ENCODE measurements at places on chromosomes 2 and 18.

GRCh38 chr2:64598226-64598625 is 55.5 kb downstream of the SERTAD2 start:
- no peak overlapping the region for H3K27ac ChIP-seq
- H3K4me1 ChIP-seq, result no peaks in the 10 kb centered on the region
- no peaks in the 10 kb centered on the region for H3K27me3 ChIP-seq
- no peaks in the 10 kb centered on the region for H3K36me3 ChIP-seq

DNA sequence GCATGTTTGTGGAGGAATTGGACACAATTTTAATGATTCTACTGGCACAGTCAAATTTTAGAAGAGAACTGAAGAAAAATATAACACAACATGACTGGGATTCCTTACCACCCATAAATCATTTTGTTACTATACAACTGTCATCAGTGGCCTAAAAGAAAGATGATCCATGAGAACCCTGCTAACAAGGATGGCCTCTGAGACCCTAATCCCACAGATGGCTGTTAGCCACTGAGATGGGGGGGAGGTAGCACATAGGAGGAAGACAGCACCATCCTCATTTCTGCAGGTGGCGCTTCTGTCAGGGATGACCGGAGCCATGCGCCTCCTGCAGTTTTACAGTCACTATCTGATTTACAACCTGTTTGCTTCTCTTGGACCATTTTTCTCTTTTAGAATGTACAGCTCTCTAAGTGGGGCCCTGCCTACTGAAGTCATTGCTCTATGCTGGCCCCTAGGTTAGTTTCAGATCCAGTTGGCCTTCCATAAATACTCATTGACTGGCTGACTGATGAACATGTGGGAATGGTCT is 279.8 kb downstream of the NAPG start:
- no peak for DNase-seq
- H3K36me3 ChIP-seq, result no peaks in the 10 kb centered on the region
- no peaks in the 10 kb centered on the region for H3K4me1 ChIP-seq
- H3K27ac ChIP-seq, result no peak overlapping the region

GRCh38 chr2:151862700-151863099 is 34.5 kb upstream of the ARL5A start:
- DNase-seq, result no peak
- no peaks in the 10 kb centered on the region for H3K27me3 ChIP-seq
- H3K36me3 ChIP-seq, result no peaks in the 10 kb centered on the region
- no peak overlapping the region for H3K4me3 ChIP-seq
- no peak overlapping the region for H3K27ac ChIP-seq
- no peaks in the 10 kb centered on the region for H3K4me1 ChIP-seq

DNA sequence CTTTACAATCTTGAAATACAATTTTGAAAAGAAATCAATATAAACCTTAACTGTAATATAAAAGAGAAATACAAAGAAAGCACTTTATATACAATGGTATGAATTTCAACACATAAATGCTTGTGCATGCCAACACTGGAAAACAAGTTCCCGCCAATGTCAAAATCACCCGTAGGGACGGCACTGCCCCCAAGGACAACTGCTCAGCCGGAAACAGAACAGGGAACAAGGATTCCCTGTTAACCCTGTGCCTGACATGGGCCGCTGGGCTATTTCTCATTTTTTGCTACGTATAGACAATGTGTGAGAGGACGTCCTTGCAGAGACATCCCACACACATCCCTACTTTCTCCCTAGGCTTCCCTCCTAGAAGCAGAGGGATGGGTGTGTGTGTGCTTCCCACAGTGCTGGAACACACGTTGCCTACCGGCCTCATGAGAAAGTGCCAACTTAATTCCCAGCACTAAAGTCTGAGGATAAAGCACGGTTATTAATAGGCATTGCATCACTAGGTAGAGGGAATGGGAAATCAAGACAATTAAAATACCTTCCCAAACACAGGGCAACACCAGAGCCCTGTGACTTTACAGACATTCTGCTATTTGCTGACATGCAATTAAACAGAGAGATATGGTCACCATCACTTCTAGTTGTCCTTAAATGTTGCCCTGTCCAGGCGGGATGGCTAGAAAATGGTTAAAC is 14.4 kb downstream of the AFG3L2 start:
- H3K27ac ChIP-seq, result no peak overlapping the region
- no peaks in the 10 kb centered on the region for H3K36me3 ChIP-seq
- H3K4me1 ChIP-seq, result peaks cover 2% of the 10 kb centered on the region
- H3K27me3 ChIP-seq, result no peaks in the 10 kb centered on the region
- no peak overlapping the region for H3K4me3 ChIP-seq

- no peaks in the 10 kb centered on the region for H3K27me3 ChIP-seq
- no peak overlapping the region for H3K4me3 ChIP-seq
- no peak for DNase-seq
- H3K27ac ChIP-seq, result no peak overlapping the region
- no peaks in the 10 kb centered on the region for H3K4me1 ChIP-seq
Measured at GRCh38 chr2:104572834-104573233, 281.1 kb upstream of the POU3F3 start.

DNA sequence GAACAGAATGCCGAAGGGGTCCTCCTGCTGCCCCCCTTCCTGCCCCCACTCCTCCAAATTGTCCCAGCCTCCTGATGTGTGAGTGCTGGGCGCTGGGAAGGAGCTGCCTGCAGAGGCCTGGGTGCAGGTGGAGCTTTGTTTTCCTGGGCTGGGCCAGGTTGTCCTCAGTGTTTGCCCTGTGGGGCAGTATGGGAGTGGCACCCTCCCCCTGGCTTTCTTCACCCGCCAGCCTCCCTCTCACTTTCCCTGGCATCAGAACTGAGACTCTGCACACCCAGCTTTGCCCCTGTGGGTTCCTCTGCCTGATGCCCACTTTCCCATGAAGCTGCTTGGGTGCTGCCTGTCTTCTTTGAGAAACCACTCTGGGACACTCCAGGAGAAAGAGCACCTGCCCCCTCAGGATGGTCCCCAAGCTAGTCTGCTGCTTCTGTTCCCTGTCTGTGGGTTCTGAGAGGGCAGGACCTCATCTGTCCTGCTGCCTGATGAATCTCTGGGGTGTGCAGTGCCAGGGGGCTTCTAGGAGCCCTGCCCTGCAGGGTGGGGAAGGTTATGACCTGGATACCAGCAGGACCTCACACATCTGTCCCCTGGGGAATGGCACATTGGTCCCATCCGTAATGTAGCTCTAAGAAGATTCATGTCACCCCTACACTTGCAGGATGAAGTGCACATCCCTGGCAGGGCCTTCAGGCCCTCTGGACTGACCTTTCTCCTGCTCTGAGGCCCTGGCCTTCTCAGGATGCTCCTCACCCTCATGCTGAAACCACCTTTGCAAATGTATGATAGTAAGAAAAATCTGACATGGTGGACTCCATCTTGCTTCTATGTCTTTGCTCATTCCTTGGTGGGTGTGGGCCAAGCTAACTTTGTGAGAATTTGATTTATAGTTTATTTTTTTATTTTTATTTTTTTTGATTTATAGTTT is 146.8 kb upstream of the HS6ST1 start:
- H3K4me3 ChIP-seq, result no peak overlapping the region
- H3K27me3 ChIP-seq, result no peaks in the 10 kb centered on the region

GRCh38 chr2:181992776-181993175 is 7.1 kb downstream of the PPP1R1C start:
- H3K4me3 ChIP-seq, result no peak overlapping the region
- H3K27ac ChIP-seq, result no peak overlapping the region
- no peaks in the 10 kb centered on the region for H3K36me3 ChIP-seq
- no peaks in the 10 kb centered on the region for H3K4me1 ChIP-seq
- no peaks in the 10 kb centered on the region for H3K27me3 ChIP-seq

DNA sequence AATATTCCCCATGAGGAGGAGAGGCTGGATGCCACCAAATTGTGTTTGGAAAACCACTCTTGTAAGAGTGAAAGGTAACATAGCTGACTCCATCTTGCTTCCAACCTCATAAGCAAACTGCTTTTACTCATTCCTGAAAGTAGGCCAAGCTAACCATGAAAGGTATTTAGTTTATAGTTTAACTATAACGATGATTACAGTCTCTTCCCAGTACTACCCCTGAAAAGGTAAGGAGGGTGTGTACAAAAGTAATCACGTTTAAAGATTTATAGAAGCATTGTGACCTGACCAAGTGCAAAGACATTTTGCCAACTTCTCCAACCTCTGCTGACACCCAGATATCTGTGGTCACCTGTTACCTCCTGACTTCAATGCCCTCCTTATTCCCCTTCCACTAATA is 122.6 kb downstream of the CD8B2 start:
- no peaks in the 10 kb centered on the region for H3K27me3 ChIP-seq
- no peaks in the 10 kb centered on the region for H3K36me3 ChIP-seq
- no peak overlapping the region for H3K4me3 ChIP-seq

GRCh38 chr2:152400607-152401214 is 65.7 kb downstream of the FMNL2 start:
- no peaks in the 10 kb centered on the region for H3K27me3 ChIP-seq
- peaks cover 17% of the 10 kb centered on the region for H3K4me1 ChIP-seq
- no peak for DNase-seq

GRCh38 chr18:55302167-55302833 is 285.7 kb downstream of the TCF4 start:
- peak overlapping the region; percentile 14 for H3K4me3 ChIP-seq
- H3K27me3 ChIP-seq, result no peaks in the 10 kb centered on the region
- H3K36me3 ChIP-seq, result no peaks in the 10 kb centered on the region
- H3K4me1 ChIP-seq, result peaks cover 6% of the 10 kb centered on the region

- H3K4me1 ChIP-seq, result no peaks in the 10 kb centered on the region
- no peaks in the 10 kb centered on the region for H3K27me3 ChIP-seq
- no peak overlapping the region for H3K27ac ChIP-seq
- DNase-seq, result no peak
Measured at GRCh38 chr18:12569791-12570190, 88.1 kb downstream of the SPIRE1 start.

DNA sequence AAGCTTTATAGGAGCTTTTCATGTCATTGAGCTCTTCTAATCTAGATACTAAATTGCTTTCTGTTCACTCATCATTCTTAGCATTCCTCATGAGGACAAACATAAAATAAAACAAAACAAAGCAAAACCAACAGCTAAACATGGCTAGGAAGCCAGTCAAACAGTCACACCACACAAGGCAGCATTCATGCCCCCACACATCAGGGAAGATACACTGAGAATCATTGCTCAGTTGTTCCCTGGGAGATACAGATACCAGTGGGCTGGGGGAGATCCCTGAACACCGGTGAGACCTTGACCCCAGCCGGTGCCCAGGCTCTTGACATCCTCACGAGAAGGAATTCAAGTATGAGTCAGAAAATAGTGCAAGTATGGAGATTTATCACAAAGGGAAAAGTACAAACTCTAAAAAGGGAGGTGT is 177.9 kb upstream of the ARL4C start:
- no peak overlapping the region for H3K27ac ChIP-seq
- H3K27me3 ChIP-seq, result no peaks in the 10 kb centered on the region
- H3K4me3 ChIP-seq, result no peak overlapping the region
- H3K4me1 ChIP-seq, result peaks cover 2% of the 10 kb centered on the region

- H3K27ac ChIP-seq, result no peak overlapping the region
- DNase-seq, result no peak
- no peak overlapping the region for H3K4me3 ChIP-seq
Measured at GRCh38 chr18:80193701-80194100, 53.6 kb downstream of the PARD6G start.

DNA sequence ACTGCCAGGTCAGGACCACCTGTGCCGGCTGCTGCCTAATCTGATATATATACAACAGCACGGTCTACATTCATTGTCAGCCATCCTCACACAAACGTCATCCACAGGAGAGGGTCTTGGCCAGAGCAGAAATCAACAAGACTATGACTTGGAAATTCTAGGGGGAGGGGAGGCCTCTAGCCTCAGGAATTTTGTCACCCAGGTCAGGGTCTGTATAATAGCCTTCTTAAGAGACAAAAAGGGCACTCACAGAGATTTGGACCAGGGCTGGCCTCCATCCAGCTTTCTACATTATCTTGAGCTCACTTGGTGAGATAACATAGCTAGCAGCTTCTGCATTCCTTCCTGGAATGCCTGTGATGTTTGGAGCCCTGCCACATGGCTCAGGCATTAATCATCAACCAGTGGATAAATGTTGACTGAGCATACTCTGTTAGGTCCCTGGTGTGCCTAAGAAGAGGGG is 50.4 kb upstream of the CTIF start:
- peak overlapping the region; percentile 22 for H3K27ac ChIP-seq
- peak; percentile 85 for DNase-seq
- no peak overlapping the region for H3K4me3 ChIP-seq
- no peaks in the 10 kb centered on the region for H3K36me3 ChIP-seq
- H3K4me1 ChIP-seq, result peaks cover 13% of the 10 kb centered on the region
- H3K27me3 ChIP-seq, result no peaks in the 10 kb centered on the region

DNA sequence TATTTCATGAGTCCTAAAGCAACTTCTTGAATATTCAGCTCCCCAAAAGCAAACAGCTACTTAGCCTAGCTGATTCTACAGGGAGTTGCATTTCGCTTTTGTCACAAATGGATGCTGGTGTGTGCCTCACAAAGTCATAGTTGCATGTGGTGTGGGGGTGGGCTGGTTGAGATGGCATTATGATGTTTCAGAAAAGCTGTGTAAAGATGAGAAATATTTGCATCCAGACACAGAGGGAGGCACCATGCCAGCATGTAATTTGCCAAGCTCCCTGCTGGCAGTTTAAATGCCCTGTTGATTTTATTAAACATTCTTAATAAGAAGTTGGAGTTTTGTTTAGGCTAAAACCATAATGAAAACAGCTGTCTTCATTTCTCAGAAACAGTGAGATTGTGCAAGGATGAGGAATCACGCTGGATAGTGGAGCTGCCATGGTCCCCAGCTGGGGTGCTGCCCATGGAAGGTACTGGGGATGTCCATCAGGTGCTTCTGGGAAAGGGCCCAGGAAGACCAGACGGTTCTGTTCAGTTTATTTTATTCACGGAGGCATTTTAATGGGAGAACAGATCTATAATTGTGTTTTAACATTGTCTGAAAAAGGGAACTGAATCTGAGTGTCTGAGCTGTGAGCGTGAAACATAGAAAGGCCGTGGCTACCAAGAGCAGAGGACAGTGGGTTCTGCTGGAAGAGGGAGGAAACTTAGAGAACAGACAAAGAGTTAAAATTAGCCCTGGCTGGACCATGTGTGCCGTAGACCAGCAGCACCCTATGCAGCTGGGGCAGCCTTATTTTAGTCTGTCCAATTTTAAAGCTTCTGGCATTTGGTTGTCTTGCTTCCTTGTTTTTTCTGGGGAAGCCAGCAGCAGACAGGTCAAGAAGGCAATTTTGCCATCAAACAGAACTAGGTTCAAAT is 177.1 kb downstream of the FAM210A start:
- H3K27me3 ChIP-seq, result no peaks in the 10 kb centered on the region
- no peak for DNase-seq
- H3K27ac ChIP-seq, result no peak overlapping the region
- no peaks in the 10 kb centered on the region for H3K36me3 ChIP-seq

- peaks cover 3% of the 10 kb centered on the region for H3K4me1 ChIP-seq
- no peak overlapping the region for H3K4me3 ChIP-seq
- no peaks in the 10 kb centered on the region for H3K27me3 ChIP-seq
- H3K36me3 ChIP-seq, result no peaks in the 10 kb centered on the region
- H3K27ac ChIP-seq, result no peak overlapping the region
Measured at GRCh38 chr2:192127434-192127833, 67.3 kb downstream of the TMEFF2 start.

DNA sequence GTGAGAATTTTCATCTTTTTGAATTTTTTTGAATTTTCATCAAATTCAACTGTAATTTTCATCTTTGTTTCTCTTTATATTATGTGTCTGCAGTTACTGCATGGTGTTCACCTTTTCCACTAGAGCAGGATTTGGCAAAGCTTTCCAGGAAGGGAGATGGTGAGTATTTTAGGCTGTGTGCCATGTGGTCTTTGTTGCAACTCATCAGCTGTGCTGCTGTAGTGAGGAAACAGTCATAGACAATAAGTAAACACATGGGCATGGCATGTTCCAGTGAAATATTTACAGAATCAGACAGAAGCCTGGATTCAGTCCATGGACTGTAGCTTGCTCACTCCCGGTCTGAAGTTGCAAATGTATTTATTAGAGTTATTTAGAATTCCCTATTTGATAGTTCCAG is 120.4 kb downstream of the DCDC2C start:
- H3K27me3 ChIP-seq, result no peaks in the 10 kb centered on the region
- no peak overlapping the region for H3K4me3 ChIP-seq
- no peak overlapping the region for H3K27ac ChIP-seq
- no peaks in the 10 kb centered on the region for H3K36me3 ChIP-seq

All from ovary (tissue), 10 donors.